ENCODE measurements at places on chromosomes 11 and 22.
A peak's percentile ranks its signal among the peaks of the same experiment; 100 is the strongest.

DNA sequence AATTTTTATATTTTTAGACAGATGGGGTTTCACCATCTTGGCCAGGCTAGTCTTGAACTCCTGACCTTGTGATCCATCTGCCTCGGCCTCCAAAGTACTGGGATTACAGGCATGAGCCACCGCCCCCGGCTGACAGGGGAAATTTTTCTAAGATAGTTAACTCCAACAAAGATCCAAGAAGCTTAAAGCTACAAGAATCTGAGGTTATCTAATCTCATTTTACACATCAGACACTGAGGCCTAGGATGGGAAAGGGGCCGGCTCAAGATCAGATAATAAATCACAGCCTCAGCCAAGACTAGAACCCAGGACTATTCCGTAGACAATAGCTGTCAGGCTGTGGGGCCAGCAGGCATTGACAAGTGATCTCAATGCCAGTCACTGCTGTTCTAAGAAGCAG lies 94.0 kb downstream of the AMBRA1 start:
- no peak for DNase-seq

- DNase-seq: no peak
These were observed 77.5 kb downstream of the BLID start for GRCh38 chr11:122038543-122038942.

DNA sequence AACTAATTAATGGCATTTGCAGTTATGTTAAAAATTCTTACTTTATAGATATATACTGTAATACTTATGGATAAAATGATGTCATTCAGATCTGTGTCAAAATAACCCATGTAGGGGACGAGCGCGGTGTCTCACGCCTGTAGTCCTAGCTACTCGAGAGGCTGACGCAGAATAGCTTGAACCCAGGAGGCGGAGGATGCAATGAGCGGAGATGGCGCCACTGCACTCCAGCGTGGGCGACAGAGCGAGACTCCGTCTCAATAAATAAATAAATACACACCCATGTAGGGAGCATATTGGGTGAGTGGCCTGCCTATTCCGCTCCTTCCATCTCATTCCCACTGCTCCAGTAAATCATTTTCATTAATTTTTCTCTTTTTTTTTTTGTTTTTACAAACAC lies 7.1 kb downstream of the SNU13 start:
- no peak for DNase-seq

DNA sequence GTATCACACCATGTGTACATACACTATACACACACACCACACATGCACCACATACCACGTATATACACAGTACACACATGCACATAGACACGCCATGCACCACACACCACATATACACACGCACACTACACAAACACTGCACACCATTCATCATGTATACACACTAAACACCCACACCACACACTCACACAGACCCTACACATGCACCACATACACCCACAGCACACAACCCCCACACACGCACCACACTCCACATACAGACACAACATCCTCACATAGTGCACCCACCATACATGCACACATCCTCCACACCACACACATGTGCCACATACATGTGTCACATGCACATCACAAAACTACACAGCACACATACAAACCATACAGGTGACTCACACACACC lies 397.1 kb downstream of the TBC1D22A start:
- DNase-seq: no peak

DNA sequence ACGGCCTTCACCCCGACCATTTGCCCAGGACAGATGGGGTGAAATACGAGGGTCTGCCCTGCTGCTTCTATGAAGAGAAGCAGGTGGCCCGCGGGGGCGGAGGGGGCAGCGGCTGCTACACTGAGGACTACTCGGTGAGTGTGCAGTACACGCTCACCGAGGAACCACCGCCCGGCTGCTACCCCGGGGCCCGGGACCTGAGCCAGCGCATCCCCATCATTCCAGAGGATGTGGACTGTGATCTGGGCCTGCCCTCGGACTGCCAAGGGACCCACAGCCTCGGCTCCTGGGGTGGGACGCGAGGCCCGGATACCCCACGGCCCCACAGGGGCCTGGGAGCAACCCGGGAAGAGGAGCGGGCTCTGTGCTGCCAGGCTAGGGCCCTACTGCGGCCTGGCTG lies 11.2 kb downstream of the C22orf31 start:
- DNase-seq: no peak

DNA sequence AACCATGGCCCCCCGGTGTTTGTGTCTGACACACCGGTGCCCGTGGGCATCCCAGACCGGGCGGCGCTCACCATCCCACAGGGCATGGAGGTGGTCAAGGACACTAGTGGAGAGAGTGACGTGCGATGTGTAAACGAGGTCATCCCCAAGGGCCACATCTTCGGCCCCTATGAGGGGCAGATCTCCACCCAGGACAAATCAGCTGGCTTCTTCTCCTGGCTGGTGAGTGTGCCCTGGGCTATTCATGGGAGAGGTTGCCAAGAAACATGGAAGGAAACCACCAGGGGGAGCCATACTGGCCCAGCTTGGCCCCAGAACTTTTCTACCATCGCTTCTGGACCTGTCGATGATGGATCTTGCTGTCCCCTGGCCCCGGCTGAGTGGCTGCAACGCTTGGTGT lies 36.5 kb downstream of the PRDM11 start:
- no peak for DNase-seq

GRCh38 chr11:95595973-95596489 lies 193.6 kb downstream of the FAM76B start:
- DNase-seq: no peak

GRCh38 chr11:47913529-47914244 lies 65.5 kb upstream of the NUP160 start:
- DNase-seq: no peak

- DNase-seq: no peak
These were observed 85.1 kb downstream of the TRIM44 start for GRCh38 chr11:35747668-35748067.

DNA sequence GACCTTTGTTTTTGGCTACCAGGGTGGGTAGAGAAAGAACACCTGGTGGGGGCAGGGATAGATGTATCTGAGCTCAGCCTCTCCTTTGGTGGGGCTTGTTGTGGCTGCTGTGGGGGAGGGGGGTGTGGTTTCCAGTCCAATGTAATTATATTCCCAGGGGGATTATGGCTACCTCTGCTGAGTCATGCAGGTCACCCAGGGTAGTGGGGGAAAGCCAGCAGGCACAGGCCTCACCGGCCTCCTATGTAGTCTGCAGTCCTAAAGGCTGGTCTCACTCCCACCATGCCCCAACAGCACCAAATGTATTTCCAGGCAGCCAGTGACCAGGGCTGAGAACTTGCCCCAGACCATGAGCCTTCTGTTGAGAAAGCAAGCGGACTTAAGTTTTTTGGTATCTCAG lies 119.6 kb downstream of the DYNC2H1 start:
- no peak for DNase-seq

DNA sequence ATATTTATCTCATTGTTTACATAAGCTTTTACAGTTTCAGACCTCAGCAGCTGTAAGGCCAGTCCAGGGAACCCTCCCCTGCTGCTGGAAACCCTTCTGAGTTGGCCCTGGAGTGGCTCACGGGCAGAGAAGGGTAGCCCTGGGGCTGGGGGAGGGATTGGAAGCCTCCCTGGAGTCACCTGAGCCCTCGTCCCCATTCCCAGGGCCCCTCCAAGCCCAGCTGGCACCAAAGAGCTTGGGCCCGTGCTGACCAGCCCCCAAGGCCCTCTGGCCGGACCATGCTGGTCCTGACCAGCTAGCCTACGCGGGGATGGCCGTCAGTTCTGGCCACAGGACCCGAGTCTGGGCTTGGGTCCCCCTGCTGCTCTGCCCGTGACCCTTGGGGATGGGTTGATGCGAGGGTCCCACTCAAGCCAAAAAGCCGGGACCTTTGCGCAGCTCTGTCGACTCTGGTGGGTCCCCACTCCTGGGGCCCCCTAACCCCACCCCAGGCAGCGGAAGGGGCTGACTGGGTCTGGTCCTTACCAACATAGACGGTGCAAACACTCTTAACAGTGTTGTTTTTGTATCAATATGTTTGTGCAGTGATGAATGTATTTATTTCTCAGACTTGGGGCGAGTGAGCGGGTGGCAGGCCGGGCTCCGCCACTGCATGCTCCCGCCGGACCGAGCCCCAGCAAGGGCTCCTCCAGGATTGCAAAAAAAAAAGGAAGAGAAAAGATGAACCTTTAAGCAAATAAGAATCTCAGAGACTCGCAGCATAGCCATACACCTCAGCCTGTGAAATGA lies 17.5 kb upstream of the TMEM191C start:
- peak; percentile 17 for DNase-seq

GRCh38 chr11:792873-793272 lies 3.0 kb upstream of the CEND1 start:
- DNase-seq: no peak

- DNase-seq: no peak
These were observed 58.0 kb upstream of the CHST1 start for GRCh38 chr11:45723397-45723796.

- DNase-seq: no peak
These were observed 3.8 kb upstream of the TMEM134 start for GRCh38 chr11:67472882-67473281.

DNA sequence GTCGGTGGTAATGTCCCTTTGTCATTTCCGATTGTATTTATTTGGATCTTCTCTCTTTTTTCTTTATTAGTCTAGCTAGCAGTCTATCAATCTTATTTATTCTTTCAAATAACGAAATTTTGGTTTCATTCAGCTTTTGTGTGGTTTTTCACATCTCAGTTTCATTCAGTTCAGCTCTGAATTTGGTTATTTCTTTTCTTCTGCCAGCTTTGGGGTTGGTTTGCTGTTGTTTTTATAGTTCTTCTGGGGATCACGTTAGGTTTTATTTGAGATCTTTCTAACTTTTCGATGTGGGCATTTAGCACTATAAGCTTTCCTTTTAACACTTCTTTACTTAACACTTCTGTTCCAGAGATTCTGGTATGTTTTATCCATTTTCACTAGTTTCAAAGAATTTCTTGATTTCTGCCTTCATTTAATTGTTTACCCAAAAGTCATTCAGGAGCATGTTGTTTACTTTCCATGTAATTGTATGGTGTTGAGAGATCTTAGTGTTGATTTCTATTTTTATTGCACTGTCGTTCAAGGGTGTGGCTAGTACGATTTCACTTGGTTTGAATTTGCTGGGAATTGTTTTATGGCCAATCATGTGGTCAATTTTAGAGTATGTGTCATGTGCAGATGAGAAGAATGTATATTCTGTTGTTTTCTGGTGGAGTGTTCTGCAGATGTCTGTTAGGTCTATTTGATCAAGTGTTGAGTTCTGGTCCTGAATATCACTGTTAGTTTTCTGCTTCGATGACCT lies 7.7 kb upstream of the SCGB1D1 start:
- no peak for DNase-seq

DNA sequence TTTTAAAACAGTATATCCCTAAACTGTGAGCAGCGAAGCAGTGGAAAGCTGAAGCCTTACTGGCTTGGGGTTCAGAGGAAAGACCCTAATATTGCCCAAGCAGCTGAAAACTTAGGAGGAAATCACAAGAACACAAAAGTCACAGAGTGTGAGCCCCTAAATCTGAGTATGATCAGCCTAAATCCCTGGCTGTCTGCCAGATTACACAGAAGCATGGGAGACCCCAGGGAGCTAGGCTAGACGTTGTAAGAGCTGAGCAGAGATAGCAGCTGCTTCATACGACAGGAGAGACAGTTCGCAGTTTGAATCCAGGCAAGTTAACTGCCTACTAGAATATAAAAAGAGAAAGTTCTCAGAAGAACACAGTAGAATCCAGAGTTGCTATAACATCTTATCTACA lies 81.2 kb downstream of the PACS1 start:
- no peak for DNase-seq

DNA sequence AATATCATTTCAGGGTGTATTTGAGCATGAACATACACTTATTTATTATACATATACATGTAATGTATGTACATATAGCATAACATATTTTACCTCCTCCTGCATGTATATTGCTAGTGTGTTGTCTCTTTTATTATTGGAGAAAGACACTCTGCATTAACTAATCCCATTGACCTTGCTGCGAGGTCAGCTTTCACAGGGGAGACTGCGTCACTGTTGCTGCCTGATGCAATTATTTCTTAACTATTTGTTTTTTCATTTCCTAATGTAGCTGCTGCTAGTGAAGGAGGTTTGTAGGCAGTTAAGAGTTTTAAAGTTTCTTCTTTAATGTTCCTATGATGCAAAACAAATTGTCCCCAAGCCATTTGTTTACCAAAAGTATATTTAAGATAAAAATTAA lies 185.4 kb upstream of the CNTN5 start:
- no peak for DNase-seq

DNA sequence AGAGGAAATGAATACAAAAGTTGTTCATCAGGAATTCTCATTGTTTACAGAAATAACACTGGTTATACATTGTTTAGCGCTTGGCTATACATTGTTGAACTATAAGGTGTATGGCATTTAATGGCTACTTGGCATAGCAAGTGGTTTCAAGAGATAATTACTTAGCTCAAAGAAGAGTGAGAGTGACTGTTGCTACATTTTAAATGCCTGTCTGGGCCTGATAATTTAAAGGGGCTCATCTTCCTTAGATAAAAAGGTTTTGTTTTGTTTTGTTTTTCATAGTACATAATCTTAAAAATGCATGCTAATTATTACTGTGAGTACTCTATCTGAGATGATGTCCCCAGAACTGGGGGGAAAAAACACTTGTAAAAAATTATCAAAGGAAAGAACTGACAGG lies 1.5 kb upstream of the SMPD1 start:
- no peak for DNase-seq

DNA sequence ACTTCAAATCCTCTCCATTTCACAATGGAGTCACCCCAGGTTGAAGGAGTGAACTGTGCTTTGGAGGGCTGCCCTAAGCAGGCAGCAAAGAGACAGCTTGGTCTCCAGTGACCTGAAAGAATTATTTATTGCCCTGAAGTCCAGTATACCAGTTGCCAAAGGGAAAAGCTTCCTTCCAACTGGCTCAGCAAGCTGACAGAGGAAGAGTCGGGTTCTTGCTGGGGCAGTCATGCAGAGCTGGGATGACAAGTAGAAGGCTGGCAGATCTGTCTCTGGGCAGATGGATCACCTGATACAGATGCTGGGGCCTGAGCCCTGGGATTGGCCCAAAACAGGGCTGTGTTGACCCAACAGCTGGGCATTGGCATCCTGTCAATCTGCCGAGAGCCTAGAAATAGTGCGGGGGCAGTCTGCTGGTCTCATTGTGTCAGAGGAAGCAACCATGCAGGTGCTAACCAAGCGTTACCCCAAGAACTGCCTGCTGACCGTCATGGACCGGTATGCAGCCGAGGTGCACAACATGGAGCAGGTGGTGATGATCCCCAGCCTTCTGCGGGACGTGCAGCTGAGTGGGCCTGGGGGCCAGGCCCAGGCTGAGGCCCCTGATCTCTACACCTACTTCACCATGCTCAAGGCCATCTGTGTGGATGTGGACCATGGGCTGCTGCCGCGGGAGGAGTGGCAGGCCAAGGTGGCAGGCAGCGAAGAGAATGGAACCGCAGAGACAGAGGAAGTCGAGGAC lies at the start of gene THRSP:
THRSP (plus strand) TSS at position 422 of the 742 bp plus-strand sequence; CDS start at position 443, 21 bp downstream.
- no peak for DNase-seq

- DNase-seq: peak; percentile 47
These were observed 546 bp downstream of the GNB1L start for GRCh38 chr22:19853879-19854777.

GRCh38 chr11:121741761-121742361 lies 289.1 kb upstream of the SORL1-AS1 start:
- DNase-seq: peak; percentile 89

- peak; percentile 66 for DNase-seq
These were observed 167.0 kb upstream of the RASSF10 start for GRCh38 chr11:12841946-12842630.
